ENCODE measurements at places on chromosomes 2 and 18.

GRCh38 chr2:89842180-89842908 lies 1150.9 kb downstream of the RPIA start:
- no peak for DNase-seq

GRCh38 chr2:214808981-214809750 lies at the start of gene BARD1:
BARD1 (minus strand) TSS chr2:214809683; CDS start chr2:214809569, 114 bp downstream.
- DNase-seq, result peak; percentile 70

GRCh38 chr2:38294597-38294996 lies 82.5 kb downstream of the ATL2 start:
- DNase-seq, result no peak

DNA sequence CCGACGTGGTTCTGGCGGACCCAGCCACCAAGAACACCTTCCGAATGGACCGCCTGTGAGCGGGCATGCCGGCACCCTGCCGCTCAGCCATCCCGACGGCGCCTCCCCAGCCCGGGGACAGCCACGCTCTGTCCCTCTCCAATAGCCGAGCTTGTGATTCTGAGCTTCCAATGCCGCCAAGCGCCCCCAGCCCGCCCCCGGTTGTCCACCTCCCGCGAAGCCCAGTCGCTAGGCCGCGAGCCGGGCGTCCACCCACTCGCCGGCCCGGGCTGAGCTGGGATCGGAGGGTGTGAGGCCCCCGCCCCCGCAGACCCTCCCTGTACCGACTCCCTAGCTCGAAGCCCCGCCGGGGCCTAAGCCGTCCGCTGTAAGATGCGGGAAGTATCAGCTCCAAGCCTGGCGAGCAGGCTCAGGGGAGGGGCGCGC lies 1195.1 kb upstream of the CHAC2 start:
- no peak for DNase-seq
